Mesendoderm (in vitro differentiated cells): ENCODE measurements at places on chromosomes 16 and 17.
A peak's percentile ranks its signal among the peaks of the same experiment; 100 is the strongest.

DNA sequence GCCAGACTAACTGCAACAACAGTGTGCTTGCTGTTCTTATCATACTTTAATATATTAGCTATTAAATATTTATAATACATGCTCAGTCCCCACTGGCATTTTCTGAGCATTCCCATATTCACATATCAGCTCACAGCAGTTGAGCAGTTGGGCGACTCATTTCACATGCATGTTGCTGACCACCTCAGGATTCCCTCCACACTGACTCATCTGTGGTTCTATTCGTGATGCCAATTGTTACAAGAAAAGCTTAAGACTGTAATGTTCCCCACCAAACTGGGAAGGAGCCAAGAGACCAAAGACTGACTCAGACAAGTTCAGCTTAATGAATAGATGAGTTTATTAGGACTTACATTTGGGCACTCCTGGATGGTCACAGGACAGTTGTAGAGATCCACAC lies 100.3 kb upstream of the KIF2B start:
- DNase-seq = peak; percentile 73

DNA sequence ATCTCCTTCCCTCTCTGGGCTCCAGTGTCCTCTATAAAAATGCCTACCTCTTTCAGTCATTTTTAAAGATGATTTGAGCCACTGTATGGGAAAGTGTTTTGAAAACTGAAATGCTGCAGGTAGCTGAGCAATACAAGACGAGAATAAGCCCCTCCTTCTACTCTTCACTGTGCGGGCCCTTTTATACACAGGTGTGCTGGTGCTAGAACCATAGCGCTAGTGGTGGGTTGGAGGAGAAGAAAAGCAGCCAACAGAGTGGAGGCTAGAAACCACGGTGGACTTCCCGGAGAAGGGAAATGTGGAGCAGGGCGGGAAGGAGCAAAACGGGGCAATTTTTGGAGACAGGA lies 58.2 kb upstream of the DLX4 start:
- DNase-seq = no peak

GRCh38 chr17:60712675-60713074 lies 35.0 kb downstream of the BCAS3 start:
- no peak for DNase-seq

DNA sequence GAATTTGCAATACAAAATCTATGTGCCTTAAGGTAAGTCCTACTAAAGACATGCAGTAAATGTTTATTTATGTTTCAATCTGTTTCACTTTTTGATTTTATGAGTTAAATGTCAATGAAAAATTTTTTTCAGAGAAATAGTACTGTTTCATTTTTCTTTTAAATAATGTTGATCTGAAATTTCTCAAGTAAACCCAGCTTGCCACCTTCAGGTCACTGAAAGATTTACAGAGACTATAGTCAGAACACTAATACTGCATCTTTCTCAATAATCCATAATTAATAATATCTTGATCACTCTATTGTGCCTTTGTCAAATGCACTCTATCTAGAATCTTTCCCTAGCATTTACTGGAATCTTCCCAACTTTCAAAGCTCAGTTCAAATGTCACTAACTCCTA lies 6.5 kb upstream of the DHX40 start:
- no peak for DNase-seq

DNA sequence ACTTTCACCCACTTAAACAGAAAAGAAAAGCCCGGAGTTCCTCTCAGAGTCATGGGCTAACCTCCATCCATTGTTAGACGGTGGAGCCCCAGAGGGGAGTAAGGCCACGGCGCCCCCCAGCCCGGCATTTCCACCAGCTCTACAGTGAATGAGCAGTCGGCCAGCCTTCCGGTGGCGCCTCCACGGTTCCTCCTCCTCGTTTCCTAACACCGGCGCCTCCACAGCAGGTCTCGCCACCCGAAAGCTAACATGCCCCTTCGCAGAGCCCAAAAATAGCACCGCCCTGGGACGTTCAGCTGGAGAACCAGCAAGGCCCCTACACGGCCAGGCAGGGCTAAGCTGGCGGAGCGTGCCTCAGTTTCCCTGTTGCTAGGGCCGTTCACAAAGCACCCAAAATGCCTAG lies 858 bp downstream of the MMD start:
- peak; percentile 53 for DNase-seq

DNA sequence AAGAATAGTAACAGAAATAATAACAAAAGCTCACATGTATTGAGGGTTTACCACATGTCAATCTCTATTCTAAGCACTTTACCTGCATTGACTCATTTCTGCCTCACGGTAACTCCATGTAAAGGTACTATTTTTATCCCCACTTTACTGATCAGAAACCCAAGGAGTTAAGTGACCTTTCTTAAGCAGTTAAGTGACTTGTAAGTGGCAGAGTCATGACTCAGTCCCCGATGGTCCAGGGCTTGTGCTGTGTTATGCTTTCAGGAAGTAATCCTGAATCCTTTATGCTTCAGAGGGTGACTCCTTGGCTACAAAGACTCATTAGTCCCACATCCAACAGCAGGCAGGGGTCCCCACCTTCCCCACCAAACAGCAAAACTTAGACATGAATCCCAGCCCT lies 66.5 kb downstream of the MRM1 start:
- no peak for DNase-seq

DNA sequence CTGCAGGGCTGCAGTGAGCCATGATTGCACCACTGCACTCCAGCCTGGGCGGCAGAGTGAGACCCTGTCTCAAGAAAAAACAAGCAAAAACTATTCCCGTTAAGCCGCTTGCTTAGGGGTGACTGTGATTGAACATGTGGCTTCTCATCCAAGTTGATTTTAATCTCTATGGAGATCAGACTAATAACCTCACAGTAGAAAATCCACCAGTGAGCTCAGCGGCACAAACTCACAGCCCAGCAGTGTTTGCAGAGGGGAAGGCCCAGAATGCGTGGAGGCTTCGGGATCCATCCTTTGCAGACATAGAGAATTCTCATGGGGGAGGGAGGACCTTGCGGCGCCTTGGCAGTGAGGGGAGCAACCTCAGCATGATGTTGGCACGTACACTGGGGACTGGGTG lies 7.4 kb downstream of the BANP start:
- no peak for DNase-seq

- no peak for DNase-seq
These were observed 113.5 kb downstream of the NPIPB5 start for GRCh38 chr16:22624038-22624799.

- DNase-seq = no peak
These were observed 206.0 kb downstream of the SEC14L1 start for GRCh38 chr17:77346765-77347164.

GRCh38 chr17:29384901-29385300 lies 5.3 kb upstream of the TAOK1 start:
- DNase-seq = no peak

- peak; percentile 29 for DNase-seq
These were observed 562.8 kb upstream of the GOT2 start for GRCh38 chr16:59296888-59297287.

GRCh38 chr17:82217120-82217529 lies 4.5 kb upstream of the CCDC57 start:
- no peak for DNase-seq

GRCh38 chr17:80423536-80424225 lies 8.7 kb downstream of the ENDOV start:
- no peak for DNase-seq

DNA sequence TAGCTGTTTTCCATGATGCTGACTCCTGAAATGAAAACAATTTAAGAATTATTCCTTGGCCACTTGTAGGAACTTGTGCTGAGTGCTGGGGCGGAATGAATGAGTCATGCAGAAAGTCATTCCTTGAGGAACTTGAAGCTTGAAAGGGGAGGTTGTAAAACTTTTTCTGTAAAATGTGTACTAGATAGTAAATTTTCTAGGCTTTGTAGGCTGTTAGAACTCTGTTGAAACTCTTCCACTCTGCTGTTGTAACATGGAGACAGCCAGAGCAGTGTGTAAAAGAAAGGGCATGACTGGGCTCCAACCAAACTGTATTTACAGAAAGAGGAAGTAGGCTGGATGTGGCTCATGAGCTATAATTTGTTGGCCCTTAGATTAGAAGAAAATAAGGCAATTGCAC lies 46.1 kb downstream of the ABCA8 start:
- DNase-seq = peak; percentile 69

DNA sequence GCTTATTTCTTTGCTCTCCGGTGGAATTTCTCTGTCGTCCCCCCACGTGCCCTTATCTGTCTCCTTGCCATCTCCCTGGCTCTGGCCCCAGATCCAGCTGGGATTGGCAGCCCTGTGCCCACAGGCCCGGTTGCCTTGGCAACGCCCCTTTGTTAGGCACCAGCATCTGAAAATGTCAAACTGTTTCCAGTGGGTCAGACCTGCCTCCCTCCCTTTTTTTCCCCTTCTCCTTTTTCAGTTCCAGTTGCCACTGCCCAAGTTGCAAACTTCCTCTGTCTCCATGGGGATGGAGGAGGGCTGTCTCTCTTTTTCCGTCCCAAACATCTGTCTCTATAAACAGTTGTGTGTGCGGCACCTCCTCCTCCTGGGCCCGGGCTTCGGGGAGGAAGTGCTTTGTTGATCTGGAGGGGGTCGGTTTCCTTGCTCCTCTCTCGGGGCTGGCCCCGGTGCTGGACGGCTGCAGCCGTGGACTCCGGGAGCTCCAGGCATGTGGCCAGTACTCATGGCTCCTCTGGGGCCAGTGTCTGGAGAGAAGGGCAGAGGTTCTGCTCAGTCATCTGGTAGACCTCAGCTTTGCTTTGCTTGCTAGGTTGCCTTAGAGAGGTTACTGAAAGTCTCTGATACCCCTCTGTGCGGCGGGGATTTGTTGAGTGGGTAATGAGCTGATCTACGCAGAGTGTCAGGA lies 35.3 kb downstream of the SOCS3 start:
- peak; percentile 71 for DNase-seq
